ENCODE measurements at places on chromosomes 2 and 18. TPM values are rescaled to one million over a fixed set of nuclear protein-coding genes. Genes with fewer than 3 reads are reported as not detected.
A peak's percentile ranks its signal among the peaks of the same experiment; 100 is the strongest.

- DNase-seq = no peak
Observed at GRCh38 chr2:121356058-121356640, 71.1 kb upstream of the TFCP2L1 start.

DNA sequence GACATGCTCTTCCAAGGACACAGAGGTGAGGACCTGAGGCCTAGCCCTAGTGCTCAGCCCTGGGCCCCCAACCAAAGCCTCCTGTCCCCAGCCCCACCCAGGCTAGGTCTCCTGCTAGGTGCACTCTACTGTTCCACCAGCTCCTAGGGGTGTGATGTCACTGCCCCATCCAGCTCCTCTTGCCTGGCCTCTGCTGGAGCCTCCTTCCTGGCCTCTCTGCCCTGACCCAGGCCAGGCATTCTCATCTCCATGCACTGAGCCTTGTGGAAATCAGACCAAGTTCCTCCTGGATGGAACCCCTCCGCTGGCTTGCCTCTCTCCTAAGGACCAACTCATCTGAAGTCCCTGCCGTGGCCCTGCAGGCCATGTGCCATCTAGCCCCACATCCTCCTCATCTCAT is 156.8 kb downstream of the INHBB start:
- DNase-seq = no peak

GRCh38 chr2:60159519-60159918 is 393.9 kb downstream of the BCL11A start:
- no peak for DNase-seq

GRCh38 chr18:78376046-78376445 is 603.6 kb upstream of the SALL3 start:
- DNase-seq = no peak

DNA sequence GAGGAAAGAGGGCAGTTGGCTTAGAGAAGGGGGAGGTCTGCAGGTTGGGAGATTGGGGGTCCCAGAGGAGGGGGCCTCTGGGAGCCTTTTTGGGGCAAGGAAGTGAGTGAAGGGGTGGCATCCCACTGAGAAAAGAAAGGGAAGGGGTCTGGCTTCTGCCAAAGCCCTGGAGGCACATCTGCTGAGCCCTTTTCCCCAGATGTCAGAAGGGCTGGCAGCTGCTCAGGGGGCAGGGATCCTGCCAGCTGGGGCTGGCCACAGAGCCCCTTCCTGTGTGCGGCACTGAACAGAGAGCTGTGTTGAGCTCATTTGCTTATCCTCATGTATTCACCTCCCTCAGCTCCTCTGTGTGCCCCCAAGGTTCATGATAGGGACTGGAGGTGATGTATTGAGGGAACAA is 54.5 kb downstream of the APOB start:
- DNase-seq = no peak

DNA sequence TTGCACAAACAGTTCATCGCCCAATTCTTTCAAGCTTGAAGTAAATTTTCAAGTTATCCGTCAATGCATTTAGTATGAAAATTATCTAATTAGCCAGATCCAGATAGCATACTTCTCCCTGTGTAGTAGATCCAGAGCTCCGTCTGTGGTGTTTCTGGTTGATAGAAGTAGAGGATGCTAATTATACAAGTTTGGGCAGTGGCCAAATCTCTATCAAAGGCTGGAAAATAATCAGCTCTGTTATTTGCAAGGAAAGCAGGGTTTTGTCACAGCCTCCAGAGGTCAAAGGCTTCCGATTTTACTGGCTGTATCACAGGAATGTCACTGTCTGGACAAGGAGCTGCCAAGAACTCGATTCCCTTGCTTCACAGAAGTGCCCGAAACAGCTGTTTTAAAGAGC is 28.6 kb downstream of the LRRC30 start:
- no peak for DNase-seq

GRCh38 chr2:218981881-218982585 is 3.0 kb downstream of the FEV start:
- DNase-seq = peak; percentile 53

GRCh38 chr2:168738062-168738461 is 64.4 kb upstream of the NOSTRIN start:
- DNase-seq = no peak

DNA sequence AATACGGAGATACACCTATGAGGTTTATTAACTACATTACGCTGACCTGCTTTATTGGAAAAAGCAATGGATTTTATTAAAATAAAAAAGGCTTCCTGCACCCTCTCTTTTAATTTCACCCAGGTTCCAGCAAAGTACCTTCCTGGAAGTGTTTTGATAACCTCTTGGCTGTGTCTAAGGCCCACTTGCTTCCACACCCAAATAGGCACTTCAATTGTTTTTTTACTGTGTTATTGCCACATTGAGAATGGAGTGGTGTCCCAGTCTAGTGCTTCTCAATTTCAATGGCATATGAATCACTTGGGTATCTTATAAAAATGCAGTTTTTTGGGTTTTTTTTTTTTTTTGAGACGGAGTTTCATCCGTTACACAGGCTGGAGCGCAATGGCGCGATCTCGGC is 47.6 kb downstream of the SF3B1 start:
- DNase-seq = no peak

DNA sequence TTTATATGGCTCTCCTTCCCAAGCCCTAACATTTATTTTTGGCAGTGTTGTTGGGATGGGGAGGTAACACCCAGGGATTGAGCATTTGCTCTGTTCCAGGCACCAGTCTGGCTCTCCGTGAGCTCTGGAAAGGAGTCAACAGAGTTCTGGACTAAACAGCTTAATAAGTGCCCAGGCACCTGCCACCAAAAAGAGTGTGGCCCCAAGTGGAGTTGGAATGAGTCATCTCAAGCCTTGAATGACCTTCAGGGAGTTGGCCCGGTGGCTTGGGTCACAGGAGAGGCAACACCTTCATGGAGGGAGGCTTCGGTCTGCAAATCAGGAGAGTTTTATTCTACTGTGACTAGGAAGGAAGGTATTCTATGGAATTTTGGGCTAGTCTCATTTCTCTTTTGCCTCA is 203.2 kb downstream of the DLGAP1 start:
- DNase-seq = no peak

DNA sequence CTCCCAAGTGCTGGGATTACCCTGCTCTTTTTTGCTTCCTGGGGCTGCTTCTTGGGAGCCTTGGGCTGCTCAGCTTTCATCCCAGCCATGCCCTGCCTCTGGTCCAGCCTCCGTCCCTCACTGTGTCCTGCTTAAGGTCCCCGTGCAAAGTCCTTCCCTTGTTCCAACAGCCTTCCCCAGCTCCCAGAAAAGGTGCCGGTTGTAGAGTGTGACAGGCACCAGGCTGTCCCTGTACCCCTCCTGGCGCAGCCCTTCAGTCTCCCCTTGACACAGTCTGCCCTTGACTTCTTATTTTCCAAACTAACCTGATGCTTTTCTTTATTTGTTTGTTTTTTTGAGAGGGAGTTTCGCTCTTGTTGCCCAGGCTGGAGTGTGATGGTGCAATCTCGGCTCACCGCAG is 20.1 kb upstream of the ALPI start:
- no peak for DNase-seq

GRCh38 chr2:176500901-176501300 is 231.7 kb downstream of the MTX2 start:
- DNase-seq = no peak

DNA sequence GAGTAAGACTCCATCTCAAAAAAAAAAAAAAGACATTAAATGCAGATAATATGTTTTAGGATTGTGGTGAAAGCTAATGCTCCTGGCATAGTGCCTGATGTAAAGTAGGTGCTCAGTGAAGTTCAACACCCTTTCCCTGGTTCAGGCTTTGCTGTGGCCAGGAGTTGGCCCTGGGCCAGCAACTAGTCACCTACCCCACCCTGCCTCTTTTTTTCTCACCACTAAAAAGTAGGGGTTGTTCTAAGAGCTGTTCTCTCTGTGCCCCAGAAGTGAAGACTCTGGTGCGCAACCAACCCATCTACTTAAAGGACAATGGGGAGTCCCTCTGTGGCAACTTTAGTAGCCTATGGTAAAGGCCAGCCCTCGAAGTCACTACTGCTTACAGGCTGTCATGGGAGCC is 75.9 kb downstream of the DNMT3A start:
- DNase-seq = no peak

- no peak for DNase-seq
Observed at GRCh38 chr2:218418717-218419458, at the start of gene VIL1. Gene VIL1, plus strand, starts transcription at chr2:218419123. Its CDS starts 4,656 bp downstream, at chr2:218423779.

DNA sequence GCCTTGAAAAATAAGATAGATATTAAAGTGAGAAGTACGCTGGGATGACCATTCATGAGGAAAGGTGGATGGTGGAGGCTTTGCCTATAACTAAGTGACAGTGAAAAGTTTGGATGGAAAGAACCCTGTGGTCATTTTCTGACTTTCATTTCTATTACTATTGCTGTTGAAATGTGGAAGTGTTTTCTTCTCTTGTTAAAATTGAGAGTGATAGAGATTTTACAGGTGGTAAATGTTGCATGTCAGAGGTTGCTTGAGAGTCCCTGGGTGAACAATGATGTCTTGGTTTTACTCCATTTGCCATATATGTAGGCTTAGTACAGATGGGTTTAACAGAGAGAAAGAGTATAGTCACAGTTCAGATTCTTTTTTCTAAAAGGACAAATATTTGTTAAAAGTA is 18.4 kb downstream of the NCOA1 start:
- DNase-seq = no peak

DNA sequence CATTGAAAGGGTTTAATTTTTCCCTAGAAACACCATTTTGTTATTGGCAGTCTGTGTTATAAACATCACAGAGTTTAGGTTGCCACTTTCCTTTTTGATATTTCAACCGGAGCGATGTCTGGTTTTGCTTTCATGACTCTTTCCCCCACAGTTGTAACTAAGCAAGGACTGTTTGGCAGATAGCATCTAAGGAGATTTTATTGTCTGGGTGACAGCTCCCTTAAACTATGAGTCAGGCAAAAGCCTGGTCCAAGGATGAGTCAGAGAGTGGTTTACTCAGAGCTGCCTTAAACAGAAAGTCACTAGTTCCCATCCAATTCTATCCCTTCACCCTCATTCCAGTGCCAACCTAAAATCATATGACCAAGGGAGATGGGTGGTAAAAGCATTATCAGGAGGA is 341.6 kb upstream of the VWC2L start:
- DNase-seq = no peak

- no peak for DNase-seq
Observed at GRCh38 chr2:220175967-220176366, 548.5 kb downstream of the SLC4A3 start.

- peak; percentile 58 for DNase-seq
Observed at GRCh38 chr2:96546321-96546720, 9.8 kb downstream of the ARID5A start.

- no peak for DNase-seq
Observed at GRCh38 chr2:3296182-3296972, 81.2 kb downstream of the EIPR1 start.

- no peak for DNase-seq
Observed at GRCh38 chr2:182716650-182716979, 558 bp downstream of the DNAJC10 start.

DNA sequence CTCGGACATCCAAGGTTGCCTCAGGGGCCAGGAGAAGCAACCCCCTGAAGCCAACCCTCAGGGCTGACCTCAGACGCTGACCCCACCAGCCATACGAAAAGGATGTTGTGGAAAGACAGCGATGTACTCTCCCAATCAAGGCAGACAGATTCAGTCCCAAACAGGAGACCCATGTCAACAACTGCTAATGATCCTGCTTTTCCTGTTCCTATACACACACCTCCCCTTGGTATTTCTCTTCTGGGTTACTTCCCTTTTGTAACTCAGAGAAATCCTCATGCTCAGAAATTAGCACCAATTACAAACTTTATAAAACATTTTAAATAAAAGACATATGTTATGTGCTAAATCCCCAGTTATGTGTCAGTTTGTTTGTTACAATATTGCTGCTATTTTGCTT is 120.8 kb downstream of the PID1 start:
- no peak for DNase-seq

DNA sequence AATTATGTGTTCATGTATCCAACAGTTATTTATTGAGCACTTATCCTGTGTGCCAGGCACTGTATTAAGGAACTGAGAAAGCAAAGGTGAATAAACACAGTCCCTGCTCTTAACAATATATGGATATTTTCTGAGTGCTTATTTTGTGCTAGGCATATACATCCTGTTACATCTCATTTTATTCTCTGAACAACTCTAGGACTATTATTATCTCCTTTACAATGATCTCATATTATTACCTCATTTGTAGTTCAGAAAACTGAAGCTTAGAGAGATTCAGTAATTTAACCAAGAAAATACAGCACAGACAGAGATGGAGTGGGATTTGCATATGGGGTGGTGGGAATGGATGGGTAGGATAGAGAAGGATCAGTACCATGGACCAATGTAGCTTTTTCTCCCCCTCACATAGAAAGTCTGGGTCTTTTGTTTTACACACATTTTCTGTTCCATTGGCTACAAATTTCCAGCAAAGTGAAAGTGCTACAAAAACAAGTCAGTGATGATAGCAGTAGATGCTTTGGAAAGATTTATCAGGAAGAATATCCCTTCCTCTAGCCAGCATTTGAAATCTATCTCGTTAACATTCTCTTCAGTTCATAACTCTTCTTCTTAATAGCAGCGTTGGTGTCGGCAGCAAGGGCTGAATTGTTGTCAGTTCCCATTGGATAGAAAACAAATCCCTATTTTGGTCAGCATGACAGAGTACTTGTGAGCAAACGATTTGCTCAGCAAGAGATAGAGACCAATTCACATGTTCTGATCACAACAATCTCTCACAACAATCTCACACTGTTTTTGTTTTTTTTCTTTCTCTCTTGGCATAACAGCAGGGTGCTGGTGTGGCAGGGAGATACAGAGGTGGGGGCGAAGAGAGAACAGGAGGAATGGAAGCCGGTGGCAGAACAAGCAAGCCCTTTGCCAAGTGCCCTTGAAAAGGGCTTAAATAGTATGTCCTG is 102.2 kb upstream of the KCTD1 start:
- DNase-seq = no peak

GRCh38 chr2:211468877-211469663 is 912.7 kb downstream of the CPS1 start:
- no peak for DNase-seq

ZNF385B gene
- not detected for total RNA-seq

TUBA3E gene
- total RNA-seq = not detected

DSG1 gene
- total RNA-seq = not detected

TXNDC2 gene
- not detected for total RNA-seq

ABHD3 gene
- 18.7 TPM for total RNA-seq

UGT1A10 gene
- not detected for total RNA-seq

RUFY4 gene
- total RNA-seq = 1.8 TPM

TANC1 gene
- total RNA-seq = 0.63 TPM
